Stimulated activated CD4-positive, alpha-beta T cell treated with anti-CD3 and anti-CD28 coated beads, Interleukin-12 subunit alpha, Interleukin-12 subunit beta, amount 100 ng/mL, for 48 hours (primary cell): ENCODE measurements at places on chromosomes 7 and 10.

DNA sequence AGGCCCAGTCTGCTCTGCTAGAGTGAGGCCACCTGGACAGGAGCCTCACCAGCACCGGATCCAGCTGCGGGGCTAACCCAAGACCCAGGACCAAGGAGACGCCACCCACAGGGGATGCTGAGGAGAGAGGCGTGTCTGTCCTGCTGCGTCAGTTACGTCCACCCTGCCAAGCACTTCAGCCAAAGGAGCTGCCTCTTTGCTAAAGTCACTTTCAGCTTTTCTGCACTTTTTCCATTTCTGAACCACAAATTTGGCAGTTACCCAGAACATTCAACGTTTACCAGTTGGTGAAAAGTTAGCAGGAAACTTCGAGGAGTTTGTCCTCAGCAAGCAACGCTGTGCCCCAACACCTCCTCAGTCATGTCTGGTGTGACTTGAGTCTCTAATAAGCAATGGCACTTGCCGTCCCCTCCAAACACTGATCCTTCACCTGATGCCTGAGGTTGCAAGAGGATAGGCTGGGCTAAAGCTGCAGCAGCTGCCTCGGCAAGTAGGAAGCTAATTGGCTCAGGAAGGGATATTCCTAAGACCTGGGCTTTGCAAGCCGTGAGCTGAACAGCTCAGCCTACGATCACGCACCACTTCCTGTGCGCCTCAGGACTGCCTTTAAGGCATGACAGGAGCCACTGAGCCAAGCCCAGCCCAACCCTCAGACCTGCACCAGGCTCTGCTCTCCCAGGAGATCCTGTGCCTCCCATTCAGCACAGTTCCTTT, 40.1 kb downstream of the KCNH2 start:
- DNase-seq = no peak

DNA sequence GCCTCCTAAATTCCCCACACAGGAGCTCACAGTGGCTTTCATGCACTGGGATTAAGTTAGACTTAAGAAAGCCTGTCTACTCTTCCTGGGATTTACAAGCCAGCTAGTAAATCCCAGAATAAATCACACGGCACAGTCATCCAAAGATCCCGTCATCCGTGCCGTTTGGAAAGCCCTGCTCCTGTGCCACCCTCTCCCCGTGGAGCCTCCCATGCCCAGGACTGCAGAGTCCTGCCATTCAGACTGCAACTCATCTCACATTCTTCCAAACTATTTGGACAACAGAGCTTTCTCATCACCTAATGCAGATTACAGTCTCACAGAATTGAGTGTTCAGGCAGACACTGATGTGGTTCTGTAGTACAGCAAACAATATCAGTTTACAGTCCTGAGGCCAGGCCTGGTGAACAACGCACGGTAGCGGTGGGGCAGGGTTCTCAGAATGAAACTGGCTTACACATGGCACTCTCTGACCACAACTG, 166.5 kb downstream of the EGFR start:
- no peak for DNase-seq

DNA sequence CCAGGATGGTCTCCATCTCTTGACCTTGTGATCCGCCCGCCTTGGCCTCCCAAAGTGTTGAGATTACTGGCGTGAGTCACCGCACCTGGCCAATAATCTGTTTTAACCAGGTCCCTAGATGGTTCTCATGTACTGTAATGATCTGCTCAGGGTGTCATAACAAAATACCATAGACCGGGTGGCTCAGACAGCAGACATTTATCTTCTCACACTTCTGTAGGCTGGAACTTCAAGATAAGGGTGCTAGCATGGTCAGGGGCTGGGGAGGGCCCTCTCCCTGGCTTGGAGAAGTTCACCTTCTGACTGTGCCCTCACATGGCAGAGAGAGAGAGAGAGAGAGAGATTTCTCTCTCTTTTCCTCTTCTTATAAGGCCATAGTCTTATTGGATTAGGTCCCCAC, 279.4 kb upstream of the LYZL1 start:
- DNase-seq = no peak

- no peak for DNase-seq
Measured at GRCh38 chr10:62627983-62628382, 176.5 kb upstream of the ADO start.

DNA sequence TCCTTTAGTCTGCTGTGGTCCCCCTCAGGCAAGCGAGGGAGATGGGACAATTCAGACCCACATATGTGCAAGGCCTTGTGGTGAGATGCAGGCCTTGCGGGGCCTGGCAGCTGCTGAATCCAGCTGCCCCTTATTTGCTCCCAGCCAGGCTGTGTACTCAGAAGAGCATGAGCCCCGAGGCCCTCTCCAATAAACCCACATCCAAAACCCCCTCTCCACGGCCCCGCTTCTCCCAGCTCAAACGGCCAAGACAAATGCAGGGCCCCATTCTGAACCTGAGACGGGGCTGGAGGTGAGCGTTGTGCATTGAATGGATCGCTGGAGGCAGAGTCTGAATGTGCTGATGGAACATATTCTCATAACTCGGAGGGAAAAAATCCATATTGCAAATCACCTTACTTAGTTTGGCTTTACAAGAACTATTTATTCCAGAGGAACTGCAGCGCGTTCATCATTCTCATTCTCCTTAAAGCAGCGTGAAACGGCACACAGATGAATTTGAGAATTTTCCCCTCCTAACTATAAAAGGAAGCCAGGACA, 169.2 kb upstream of the LYZL2 start:
- DNase-seq = no peak

DNA sequence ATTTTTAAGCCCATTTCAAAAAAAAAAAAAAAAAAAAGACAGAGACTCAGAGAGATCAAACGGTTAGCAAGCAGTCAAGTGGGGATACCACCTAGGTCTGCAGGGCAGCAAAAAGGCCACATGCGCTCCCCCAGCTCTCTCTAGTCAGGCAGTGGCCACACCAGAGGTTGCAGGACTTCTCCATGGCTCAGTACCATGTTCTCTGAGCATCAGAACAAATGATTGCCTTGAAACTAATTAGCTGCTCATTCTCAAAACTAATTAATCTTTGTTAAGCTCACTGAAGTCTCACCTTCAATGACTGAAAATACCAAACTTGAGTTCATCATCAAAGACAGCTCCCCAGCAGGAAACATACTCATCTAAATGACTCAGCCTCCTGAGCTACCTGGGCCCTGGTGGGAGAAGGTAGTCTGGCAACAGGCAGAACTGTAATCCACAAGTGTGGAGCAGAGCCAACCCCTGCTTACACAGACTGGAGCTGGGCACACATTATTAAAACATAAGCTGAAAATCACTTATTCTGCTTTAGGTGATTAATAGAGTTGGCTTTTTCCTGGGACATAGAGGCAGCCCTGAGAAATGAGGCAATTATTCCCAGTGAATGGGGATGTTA, 319.6 kb downstream of the GRID1 start:
- DNase-seq = no peak

DNA sequence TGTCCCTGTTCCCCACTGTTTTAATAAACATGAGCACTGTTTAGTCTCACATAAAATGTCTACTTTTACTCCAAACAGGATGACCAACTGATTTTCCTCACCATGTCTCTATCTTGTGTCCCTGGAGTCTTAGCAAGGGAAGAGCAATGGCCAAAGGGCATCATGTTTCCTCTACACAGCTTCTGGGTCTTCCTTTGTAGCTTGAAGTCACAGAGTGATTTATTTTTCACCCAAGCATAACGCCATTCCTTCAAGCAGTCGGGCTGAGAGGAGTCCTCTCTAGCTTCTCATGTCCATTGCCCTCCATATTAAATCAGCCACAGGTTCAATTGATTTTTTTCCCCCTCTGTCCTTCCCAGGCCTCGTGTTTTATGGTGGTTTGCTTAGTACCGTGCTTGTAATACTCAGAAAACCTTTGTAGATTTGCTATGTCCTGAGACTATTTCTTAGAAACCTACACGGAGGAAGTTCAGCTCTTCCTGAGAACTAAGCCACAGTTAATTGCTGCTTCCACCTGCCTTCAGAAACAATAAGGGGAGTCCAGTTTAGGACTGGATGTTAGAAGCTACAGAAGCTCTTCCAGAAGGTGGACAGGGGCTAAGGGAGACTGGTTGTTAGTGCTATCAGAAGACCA, 178.8 kb downstream of the CREB5 start:
- no peak for DNase-seq

DNA sequence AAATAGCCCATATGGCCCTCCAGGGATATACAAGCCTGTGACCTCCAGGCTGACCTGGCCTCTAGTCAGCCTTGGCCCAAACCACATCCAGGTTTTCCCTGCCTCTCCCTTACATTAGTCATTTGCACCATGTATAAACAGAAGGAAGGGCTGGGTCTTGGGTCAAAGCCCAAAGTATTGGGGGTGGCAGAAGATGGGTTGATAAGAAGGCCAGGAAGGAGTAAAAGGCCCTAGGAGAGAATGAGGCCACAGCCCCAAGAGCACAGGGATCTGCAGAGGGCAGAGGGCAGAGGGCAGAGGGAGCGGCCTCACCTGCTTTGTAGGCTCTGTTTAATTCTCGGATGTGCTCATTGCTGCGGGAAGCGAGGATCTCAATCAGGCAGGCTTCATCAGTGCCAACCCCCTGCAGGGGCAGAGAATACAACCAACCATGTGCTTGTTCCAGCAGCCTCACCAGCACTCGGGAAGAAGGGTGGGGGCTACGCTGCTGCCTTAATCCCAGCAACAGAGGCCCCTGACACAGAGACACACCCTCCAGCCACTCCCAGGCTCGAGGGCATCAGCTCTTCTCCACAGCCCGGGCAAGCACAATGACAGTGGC, 31.3 kb downstream of the PLAC9 start:
- no peak for DNase-seq

- DNase-seq = no peak
Measured at GRCh38 chr7:105878746-105879605, 2.6 kb upstream of the ATXN7L1 start.

DNA sequence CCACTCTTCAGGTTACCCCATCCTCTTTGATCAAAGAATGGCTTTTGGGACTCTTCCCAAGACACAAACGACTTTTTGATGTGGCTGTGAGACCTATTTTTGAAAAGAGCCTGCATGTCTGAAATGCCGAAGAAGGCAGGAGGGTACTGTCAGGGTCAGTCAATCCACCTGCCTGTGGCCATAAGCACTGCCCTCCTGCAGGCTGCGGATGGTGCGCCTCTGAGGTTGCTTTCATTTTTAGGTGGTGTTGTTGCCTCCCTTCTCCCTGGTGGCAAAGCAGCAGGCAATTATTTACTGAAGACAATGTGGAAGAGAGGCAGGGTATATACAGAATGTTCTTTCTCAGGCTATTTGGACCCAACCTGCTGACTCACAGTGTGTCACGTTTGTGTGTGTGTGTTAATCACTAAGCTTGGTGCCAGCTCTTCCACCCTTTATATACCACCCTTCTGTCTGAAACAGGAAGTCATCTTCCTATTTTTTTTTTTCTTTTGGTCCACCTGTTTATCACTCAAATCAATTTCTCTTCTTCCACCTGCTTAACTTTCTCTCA, 1421.2 kb upstream of the CELF2 start:
- DNase-seq = no peak

DNA sequence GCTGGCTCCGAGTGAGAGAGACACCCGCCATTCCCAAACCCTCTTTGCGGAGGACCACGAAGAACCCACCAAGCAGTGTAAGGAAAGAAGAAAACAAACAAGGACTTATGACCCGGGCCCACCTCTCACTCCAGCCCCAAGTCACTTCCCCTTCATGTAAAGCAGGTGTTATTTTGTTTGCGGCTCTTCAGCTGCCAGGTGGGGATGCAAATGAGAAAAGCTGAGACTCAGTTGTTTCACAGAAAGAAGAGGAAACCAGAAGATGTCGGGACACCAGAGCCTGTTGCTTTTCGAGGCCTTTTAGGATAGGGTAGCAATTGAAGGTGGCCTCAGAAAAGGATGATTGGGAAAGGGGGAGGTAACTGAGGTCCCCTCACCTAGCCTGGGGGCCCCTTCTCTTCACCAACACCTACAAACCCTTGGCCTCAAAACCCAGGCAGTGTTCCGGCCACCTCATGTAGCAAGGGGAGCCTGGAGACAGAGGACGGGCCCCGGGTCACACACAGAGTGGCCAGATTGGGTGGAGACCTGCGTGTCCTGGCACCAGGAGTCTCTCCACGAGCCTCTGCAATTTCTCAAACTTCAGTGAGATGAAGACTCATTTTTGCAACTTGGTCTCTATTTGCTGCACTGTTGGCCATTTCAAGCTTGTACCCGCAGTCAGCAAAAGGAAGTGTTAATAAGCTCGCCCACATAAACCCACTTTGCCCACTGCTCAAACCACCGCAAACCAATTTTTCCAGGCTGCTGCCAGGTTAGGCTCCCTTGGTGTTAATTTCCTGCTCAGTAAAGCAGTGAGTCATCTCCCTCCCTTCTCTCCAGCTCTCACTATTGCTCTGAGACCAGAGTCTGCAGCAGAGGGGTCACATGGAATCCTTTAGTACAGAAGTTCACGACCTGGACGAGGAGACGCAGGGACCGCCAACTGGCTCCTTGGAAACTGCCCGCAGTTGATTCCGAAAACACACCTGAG, 45.5 kb downstream of the AOC1 start:
- DNase-seq = peak; percentile 39

DNA sequence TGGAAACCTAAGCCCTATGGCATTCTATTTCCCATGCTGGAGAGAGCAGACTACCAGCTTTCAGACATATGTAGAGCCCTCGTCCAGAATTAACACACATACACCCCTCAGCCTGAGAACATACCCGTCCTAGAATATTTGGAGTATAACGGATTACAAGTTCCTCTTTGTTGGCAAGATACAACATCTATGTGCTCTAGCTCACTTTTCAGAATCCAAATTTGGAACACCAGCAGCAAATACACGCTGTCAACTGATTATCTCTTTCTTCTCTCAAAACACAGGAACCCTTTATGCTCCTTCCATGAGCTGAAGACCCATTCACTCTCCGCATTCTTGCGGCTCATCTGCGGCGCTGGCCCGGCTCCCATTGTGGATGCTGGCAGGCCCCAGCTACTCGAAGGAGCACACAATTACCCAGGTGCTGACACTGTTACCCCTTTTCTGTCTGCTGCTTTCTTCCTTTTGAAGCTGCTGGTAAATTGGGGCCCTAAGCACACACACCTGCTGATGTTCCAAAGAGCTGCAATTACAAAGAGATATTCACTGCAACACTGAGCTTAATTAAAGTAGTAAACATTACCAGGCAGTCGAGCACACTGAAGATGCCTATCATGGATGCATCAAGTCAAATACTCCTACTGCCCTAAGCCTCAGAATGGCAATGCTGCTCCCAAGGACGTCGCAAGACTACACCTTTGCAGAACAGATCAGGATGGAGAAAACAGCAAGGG, 70.0 kb downstream of the VOPP1 start:
- no peak for DNase-seq

DNA sequence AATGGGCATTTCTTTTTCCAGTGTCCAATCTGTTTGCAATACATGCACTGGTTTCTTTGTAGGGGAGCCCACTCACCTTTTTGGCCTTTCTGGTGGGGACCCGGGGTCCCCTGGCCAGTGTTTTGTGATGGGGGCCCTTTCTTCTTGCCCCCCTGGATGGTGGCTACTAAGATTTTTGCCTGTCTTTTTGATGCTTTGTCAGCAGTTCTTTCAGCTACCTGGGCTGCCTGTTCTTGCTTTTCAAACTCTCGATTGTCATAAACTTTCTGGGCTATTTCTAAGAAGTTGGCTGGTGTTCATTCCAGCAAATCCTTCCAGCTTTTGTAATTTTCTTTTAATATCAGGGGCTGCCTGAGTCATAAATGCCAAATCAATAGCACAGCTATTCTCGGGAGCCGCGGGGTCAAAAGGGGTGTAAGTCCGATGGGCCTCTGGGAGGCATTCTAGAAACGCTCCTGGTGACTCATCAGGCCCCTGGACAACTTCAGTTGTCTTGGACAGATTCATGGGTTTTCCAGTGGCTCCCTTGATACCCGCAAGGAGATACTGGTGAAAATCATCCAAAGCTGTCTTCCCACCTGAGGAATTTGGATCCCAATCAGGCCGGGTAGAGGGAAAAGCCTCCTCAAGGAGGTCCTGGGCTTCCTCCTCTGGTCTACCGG, 79.0 kb downstream of the PRR15 start:
- no peak for DNase-seq
